Thoracic aorta (tissue), 2 donors: ENCODE measurements at places on chromosomes 7 and 10. TPM values are rescaled to one million over a fixed set of nuclear protein-coding genes. Genes with fewer than 3 reads are reported as not detected.

DNA sequence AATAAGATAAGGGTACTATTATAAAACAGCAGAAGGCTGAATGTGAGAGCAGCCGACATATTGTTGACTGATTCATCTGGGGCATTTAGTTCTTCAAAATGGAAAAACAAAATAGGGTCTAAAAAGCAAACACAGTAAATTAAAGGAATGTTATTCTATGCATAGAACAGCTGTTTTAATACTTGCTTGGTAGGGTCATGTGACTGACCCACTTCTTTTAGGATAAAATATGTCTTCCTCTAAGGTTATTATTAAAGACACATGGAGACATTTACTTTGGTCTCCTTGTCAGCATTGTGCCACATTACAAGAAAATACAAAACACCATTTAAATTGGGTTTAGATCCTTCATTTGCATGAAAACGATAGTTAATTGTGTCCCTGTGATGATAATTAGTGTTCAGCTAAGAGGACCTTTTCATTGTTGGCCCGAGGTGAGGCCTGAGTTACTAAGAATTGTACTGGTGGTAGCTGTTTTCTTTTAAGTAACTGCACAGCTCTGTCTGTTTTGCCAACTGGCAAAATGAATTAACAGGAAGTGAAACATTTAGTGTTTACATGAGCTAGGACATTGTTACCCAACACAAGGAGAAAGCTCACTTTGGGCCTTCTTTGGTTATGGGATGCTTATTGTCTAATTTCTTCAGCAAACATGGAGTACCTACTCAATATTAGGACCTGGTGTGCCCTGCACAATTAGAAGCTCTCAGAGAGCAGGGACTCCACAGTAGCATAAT, 764.4 kb downstream of the LRMDA start:
- peaks cover 2% of the 10 kb centered on the region for H3K4me1 ChIP-seq
- H3K36me3 ChIP-seq: no peaks in the 10 kb centered on the region
- no peak for DNase-seq
- H3K27me3 ChIP-seq: no peaks in the 10 kb centered on the region
- H3K27ac ChIP-seq: no peak overlapping the region

DNA sequence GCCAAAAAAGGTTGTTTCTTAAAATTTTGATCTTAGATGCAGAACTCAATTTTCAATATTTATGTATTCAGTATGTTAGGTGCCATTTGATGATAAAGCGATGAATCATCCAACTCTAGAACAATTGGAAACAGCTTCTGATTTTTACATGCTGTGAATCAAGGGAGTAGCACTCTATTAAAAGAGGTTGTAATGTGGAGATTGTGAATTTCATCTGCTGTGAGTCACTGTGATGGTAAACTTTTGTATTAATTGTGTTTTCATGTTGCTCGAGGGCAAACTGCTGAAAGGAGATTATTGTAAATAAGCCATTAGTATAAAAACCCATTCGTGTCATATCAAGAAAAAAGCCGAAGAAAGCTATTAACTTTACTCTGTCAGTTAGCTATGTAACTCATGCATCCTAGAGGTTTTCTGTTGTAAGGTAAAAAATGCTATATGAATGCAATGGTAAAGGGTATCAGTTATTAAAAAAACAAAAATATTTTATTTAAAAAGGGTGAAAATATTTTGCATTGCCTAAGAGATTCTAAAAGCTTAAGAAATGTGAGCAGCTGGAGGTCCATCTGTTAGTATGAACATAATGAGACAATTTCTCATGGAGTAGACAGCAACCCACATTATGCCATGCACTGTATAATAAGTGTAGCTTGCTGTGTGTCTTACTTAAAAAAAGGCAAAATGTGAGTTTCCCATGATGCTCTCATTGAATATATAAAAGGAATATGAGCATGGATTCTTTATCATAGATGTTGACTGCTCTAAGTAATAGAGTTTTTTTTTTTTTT, 511.0 kb upstream of the PCDH15 start:
- DNase-seq: no peak
- H3K27me3 ChIP-seq: no peaks in the 10 kb centered on the region
- no peaks in the 10 kb centered on the region for H3K4me1 ChIP-seq
- H3K4me3 ChIP-seq: no peak overlapping the region
- H3K27ac ChIP-seq: no peak overlapping the region

DNA sequence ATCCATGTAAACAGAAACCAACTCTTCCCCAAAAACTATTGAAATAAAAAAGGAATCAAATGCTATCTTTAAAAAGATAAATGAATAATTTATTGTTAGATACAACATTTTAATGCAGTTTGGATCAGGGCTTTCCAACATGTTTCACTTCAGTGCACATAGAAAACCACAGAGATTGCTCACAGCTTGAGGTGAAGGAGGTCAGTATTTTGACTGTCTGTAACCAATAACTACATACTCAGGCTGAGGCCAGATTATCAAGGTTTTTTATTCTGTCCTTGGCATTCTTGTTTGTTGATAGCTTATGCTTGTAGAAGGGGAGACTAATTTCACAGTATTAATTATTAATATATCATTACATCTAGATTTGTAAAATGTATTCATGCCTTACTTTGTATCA, 195.5 kb downstream of the PRKG1 start:
- no peaks in the 10 kb centered on the region for H3K36me3 ChIP-seq
- no peak overlapping the region for H3K4me3 ChIP-seq

DNA sequence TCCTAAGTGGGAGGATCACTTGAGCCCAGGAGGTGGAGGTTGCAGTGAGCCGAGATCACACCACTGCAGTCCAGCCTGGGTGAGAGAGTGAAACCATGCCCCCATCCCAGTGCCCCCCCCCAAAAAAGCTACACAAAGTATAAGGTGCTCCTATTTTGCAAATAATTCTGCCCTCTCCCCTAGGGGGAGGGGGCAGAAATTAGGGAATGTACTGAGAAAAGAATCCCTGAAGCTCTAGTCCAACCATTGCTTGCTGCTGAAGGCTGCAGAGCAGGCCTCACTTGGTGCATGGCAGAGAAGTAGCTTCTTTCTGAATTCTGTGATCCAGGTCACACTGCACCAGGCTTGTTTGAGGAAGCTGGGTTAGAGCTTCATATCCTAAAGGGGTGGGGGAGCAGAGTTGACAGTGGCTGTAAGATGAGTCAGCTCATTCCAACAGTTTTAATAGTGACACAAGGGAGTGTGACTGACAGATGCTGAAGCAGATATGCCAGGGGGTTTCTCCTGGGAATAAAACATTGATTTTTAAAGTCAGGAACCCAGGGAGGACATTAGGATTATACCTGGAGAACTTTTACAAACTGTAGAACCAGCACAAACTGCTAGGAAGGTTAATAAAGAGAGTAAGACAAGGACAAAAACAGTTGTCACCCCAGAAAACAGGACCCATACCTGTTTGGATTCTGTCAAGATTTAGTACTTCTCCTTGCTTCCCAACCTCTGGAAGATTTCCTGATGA, 32.8 kb upstream of the STRIP2 start:
- H3K4me3 ChIP-seq: no peak overlapping the region
- H3K4me1 ChIP-seq: no peaks in the 10 kb centered on the region
- no peaks in the 10 kb centered on the region for H3K27me3 ChIP-seq
- DNase-seq: no peak

GRCh38 chr10:10977226-10977956, 40.3 kb upstream of the CELF2 start:
- DNase-seq: no peak
- no peak overlapping the region for H3K4me3 ChIP-seq
- H3K27me3 ChIP-seq: no peaks in the 10 kb centered on the region
- peaks cover 6% of the 10 kb centered on the region for H3K4me1 ChIP-seq
- no peak overlapping the region for H3K27ac ChIP-seq

DNA sequence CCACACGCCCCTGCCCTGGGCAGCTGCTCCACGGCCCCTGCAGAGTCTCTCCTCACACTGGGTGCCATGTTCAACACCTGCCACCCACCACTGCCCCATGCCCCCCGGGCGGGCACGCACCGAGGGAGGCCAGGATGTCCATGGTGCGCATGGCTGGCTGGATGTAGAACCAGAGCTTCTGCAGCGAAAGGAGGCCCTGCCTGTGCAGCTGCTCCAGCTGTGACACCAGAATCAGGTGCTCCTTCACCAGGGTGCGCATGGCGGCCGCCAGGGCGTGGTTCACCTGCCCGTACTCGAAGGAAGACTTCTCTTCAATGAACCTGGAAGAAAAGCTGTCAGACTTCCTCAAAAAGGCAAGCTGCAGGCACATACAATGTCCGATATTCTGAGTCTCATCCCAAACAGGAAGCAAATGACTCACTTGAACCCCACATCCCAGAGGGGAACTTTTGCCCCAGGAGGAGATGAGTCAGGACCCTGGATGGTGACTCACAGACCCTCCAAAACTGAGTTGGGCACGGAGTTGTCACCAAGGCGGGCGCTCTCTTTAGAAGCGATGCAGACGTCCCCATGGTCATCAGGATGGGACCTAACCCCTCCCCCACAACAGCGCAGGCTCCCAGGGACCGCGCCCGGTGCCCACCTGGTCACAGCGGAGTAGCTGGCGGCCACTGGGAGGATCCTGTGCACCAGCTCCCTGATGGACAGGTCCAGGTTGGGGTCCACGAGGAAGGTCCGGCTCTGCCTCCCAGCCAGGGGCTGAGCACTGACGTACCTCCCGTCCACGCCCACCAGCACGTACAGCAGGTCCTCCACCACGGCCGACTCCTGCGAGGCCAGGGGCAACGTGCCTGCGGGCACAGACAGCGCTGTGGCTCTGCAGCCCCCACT, 15.5 kb downstream of the TUBGCP2 start:
- H3K4me1 ChIP-seq: no peaks in the 10 kb centered on the region
- peaks cover 68% of the 10 kb centered on the region for H3K36me3 ChIP-seq
- no peaks in the 10 kb centered on the region for H3K27me3 ChIP-seq

CYP2C19 gene
- not detected for total RNA-seq

RHOBTB1 gene
- total RNA-seq: 19.6 TPM

OPN1SW gene
- not detected for total RNA-seq
